Tibial nerve (tissue), 4 donors: ENCODE measurements at places on chromosomes 16 and 17.
A peak's percentile ranks its signal among the peaks of the same experiment; 100 is the strongest.

DNA sequence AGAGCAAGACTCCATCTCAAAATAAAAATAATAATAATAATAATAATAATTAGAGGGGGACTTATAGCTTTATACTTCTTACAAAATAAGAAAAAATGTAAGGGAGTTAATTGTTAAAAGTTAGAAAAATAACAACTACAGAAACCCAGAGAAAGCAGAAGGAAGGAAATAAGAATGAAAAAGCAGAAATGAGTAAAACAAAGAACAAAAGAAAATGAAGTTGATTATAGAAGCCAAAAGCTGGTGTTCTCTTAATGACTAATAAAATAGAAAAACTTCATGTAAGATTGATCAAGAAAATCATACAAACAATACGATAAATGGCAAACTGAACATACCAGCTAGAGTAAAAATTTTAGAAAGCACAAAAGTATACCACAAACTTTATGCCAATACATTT lies 6.8 kb upstream of the NSMCE1 start:
- DNase-seq, result no peak

GRCh38 chr16:69073181-69073702 lies 32.2 kb upstream of the HAS3 start:
- no peak for DNase-seq

- no peak for DNase-seq
These were observed 23.7 kb downstream of the MAP3K3 start for GRCh38 chr17:63645775-63646487.

GRCh38 chr16:952321-952720 lies 18.5 kb downstream of the LMF1 start:
- DNase-seq, result no peak

DNA sequence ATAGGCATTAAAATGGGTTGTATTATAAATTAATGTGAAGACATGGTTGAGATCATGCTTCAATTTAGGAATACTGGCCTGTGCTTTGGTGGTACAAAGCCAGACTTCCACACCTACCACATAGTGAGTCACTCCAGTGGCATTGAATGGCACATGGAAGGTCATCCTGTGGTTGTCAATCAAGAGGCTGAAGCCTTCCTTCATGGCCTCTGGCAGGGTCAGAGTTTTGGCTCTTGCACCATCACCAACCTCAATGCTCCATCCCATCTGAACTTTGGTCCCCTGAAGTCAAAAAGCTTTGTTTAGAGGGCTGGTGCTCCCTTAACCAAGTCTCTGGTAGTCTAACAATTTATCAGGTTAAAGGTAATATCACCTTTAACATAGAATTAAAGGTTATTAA lies 6.1 kb downstream of the ZP2 start:
- DNase-seq, result no peak

GRCh38 chr17:28010406-28010805 lies 32.1 kb upstream of the NLK start:
- DNase-seq, result no peak

DNA sequence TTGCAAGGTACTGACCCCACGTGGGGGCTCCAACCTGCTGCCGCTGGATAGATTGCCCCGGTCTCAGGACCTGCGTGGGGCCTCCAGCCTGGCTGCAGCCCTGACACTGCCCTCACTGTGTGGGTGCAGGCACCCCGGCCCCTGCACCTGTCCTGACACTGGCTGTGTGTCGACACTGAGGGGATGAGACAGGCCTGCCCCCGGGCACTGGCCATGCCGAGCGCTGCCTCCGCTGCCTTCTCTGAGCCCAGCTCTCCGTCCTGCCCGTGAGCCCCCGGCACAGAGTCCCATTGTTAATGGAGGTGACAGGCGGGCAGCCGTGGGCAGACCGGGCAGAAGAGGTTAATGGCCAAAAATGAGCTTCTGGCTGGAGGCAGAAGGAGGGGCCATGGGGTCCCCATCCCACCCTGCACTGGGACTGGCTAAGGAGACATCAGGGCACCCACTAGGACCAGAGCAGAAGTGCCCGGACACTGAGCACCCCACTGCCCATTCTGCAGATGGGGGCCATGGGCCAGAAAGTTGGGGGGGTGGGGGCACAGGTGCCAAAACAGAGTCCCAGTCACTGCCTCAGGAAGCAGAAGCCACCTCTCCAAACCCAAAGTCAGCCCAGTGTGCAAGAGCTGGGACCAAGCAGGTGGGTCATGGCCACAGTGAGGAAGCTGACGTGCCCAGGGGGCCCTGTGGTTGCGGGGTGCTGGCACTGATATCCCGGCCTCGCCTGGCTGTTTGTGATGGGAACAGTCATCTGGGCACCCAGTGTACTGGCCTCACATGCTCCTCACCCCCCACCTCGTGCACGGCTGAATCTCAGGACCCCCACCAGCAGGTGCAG lies 2.5 kb upstream of the PRR35 start:
- DNase-seq, result no peak

- no peak for DNase-seq
These were observed 9.6 kb downstream of the ZNF750 start for GRCh38 chr17:82830249-82830661.

- no peak for DNase-seq
These were observed 5.3 kb upstream of the WDR24 start for GRCh38 chr16:695355-696089.

GRCh38 chr16:81496321-81496720 lies 51.7 kb downstream of the CMIP start:
- DNase-seq, result no peak

GRCh38 chr16:2473446-2473926 lies 1.4 kb upstream of the TBC1D24 start:
- no peak for DNase-seq

- DNase-seq, result no peak
These were observed 6.2 kb downstream of the ZNF276 start for GRCh38 chr16:89727406-89728120.

DNA sequence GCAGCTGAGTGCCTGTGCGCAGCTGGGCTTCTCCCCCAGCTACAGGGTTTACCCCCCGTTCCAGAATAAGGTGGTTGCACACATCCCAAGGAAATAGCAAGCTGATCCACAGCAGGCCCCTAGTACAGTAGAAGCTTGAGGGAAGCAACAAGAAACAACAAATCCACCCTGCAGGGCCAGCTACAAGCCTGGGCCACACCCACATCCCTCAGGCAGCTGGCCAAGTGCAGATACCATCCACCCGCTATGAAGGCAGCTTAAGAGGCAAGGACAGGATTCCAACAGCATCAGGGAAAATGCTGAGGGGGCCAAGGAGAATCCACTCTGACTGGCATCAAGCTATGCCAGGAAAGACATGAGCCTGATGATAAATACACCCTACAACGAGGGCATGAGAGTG lies 66.9 kb upstream of the RCVRN start:
- peak; percentile 68 for DNase-seq

GRCh38 chr16:48173889-48174288 lies 18.1 kb upstream of the ABCC12 start:
- DNase-seq, result no peak

GRCh38 chr16:86891121-86891520 lies 312.8 kb downstream of the FOXL1 start:
- no peak for DNase-seq

GRCh38 chr17:57605675-57606105 lies 139.4 kb downstream of the CCDC182 start:
- DNase-seq, result peak; percentile 35

DNA sequence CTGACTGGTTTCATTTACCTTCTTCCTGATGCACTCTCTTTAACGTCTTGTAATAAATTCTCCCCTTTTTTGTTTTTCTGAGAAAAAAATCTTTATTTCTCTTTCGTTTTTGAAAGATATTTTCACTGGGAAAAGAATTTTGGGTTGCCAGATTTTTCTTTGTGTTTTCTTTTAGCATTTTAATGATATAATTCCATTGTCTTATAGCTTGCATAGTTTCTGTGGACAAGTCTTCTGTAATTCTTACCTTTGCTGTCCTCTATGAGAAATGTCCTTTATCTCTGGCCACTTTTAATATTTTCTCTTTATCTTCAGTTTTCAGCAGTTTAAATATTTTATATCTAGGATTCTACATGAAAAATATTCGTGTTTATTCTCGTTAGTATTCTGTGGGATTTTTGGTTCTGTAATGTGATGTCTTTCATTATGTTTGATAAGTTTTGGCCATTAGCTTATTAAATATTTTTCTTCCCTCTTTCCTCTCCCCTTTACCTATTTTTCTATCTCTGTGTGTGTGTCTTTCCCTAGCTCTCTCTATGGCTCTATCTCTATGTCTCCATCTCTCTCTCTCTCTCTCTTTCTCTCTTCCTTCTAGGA lies 236.5 kb downstream of the C16orf95 start:
- DNase-seq, result no peak

- no peak for DNase-seq
These were observed at the start of gene TLCD1 for GRCh38 chr17:28726226-28726626. Gene TLCD1 (minus strand): TSS chr17:28726233. CDS start chr17:28726097, 136 bp downstream.

DNA sequence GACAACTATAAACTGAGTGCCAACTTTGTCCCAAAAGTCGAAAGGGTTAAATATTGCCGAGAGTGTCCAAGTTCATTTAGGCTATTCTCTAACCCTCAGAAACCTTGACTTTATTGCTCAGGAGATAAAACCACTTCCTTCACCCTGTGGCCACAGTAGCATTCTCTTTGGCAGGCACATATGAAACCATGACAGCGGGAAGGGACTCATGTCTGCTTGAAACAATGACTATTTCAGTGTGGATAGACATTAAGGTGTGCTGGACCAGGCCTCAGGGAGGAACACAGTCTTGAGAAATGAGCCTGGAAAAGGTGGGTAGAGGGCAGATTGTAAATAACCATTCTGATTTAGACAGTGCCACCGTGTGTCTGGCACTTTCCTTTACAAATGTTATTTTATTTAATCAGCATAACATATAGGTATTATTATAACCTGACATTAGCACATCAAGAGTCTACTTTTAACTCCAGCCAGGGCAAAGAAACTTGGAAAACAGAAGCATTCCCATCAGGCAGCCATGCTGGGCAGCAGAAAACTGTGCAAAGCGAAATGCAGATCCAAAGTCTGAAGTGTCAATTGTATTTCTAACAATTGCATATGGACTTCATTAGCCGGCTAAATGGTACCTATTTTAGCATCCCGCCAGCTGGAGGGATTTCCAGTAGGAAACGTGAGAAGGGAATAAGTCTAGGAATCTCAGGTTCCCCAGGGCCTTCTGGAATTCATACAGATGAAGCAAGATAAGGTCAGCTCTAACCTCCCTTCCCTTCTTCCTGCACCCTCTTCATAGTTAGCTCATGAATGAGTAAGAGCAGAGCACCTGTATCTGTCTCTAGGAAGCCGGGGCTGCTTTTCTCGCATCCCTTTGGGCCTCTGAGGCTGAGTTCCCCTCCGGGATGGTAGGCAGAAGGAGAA lies 212.8 kb upstream of the ELAC2 start:
- no peak for DNase-seq

- no peak for DNase-seq
These were observed 435.8 kb upstream of the EEF2KMT start for GRCh38 chr16:5533321-5533888.
